H1 (cell line): ENCODE measurements at places on chromosomes 5 and 9. TPM values are rescaled to one million over a fixed set of nuclear protein-coding genes. Genes with fewer than 3 reads are reported as not detected.

DNA sequence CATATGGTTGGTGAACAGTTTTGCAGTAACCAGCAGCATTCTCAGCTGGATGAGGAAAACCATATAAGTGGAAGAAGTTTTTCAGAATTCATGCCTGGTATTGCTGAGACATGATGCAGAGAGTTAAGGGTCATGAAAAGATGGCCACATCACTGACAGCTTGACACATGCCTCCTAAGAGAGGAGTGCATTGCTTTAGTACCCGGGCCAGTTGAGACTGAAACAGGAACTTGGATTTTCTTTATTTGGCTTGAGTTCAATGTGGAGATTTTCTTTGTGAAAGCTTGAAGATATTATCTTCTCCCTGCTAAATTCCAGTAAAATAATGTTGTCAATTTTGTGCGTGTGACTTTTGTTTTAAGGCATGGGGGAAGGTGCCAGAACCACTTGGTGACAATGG is 35.8 kb downstream of the HACD4 start:
- DNase-seq, result no peak

DNA sequence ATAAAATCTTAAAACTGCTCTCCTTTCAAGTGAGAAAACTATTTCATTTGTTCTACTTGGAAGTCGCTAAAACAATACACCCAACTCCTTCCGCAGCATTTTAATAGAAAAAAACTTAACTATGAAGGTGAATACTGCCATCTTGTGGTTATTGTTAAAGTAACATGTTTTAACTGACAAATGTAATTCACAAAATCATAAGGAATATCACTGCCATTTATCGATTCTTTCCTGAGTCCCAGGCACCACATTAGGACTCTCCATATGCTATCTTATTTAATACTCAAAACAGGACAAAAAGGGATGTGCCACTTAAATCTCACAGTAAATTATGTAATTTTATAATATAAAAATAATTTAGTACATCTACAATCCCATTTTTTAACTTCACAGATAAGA is 130.5 kb upstream of the ITGA1 start:
- DNase-seq, result no peak

GRCh38 chr5:169121630-169122420 is 179.1 kb downstream of the SLIT3 start:
- DNase-seq, result no peak

GRCh38 chr9:83006378-83006777 is 56.6 kb downstream of the RASEF start:
- DNase-seq, result no peak

- DNase-seq, result no peak
Observed at GRCh38 chr5:111447099-111447498, 65.2 kb downstream of the STARD4 start.

- DNase-seq, result no peak
Observed at GRCh38 chr5:171067540-171068130, 205.8 kb downstream of the RANBP17 start.

PCAT7 gene
- 2.3 and 3.2 TPM in 2 replicates for total RNA-seq

MACIR gene
- 17.7 and 19.2 TPM in 2 replicates for total RNA-seq

DNA sequence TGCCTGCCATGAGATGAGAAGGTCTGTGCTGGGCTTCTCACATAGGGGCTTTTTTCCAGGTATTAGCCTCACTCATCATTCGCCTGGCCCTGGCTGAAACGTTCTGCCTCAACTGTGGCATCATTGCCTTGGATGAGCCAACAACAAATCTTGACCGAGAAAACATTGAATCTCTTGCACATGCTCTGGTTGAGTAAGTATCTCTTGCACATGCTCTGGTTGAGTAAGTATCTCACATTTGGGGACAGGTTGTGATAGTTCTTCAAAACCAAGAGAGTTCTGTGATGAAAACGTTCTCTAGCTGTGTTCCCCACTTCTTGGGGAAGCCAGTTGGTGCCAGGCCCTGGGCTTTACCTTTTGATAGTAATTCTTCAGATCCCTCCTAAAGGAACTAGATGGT is 17.4 kb upstream of the IL13 start:
- DNase-seq, result no peak

DNA sequence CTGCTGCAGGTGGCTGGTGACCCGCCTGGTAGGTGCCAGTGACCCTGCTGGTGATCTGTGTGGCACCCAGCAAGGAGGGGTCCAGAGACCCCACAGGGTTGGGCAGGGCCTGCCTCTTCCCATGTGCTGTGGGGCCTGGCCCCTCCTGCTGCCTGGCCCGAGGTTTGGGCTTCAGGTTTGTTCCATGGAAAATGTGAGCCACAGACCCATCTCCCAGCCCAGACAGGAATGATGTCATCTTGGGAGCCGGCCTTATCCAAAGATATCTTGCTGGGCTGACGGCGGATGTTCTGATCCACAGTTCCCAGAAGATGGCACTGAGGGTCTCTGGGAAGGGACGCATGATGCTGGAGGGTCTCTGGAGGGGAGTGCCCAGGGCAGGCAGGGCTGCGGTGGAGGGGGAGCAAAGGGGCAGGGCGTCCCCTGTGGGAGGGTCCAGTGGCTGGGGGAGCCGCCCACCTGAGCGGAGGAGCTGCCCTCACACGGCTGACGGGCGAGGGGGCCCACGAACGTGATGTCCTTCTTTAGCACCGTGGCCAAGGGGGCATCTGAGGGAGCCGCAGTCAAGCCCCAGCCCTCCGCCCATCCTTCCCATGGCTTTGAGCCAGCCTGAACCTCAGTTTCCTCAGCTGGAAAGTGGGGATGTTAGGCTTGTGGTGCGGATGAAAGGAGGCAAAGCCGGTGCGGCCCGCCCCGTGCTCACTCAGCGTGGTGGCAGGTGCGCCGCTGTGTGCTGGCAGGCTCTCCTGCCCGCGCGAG is 68.1 kb downstream of the COL5A1 start:
- no peak for DNase-seq

DNA sequence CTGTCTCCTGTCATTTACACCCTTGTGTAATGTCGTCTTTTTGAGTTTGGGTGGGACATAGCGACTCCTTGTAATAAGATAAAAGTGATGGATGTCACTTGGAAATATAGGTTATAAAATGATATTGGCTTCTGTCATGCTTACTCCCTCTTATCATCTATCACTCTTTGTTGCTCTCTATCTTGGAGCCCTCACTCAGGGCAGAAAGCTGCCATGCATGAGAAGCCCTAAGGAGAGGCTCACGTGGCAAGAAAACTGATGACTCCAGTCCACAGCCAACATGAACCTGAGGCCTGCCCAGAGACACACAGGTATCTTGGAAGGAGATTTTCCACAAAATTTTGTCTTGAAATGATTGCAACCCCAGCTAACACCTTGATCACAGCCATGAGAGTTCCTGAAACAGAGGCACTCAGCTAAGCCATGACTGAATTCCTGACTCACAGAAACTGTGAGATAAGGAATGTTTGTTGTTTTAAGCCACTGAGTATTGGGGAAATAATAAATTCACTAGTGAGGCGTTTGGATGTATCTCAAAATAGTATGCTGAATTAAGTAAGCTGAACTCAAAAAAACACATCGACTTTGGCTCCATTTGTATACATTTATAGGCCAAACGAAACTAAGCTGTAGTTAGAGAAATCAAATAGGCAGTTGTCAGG is 216.7 kb downstream of the CDH18 start:
- no peak for DNase-seq

CCDC152 gene
- 9.5 and 10.2 TPM in 2 replicates for total RNA-seq

NXNL2 gene
- total RNA-seq, result 1.9 and 2.1 TPM in 2 replicates

BBLN gene
- 63.1 and 66.4 TPM in 2 replicates for total RNA-seq

PDGFRB gene
- 13.7 and 15.9 TPM in 2 replicates for total RNA-seq

DNA sequence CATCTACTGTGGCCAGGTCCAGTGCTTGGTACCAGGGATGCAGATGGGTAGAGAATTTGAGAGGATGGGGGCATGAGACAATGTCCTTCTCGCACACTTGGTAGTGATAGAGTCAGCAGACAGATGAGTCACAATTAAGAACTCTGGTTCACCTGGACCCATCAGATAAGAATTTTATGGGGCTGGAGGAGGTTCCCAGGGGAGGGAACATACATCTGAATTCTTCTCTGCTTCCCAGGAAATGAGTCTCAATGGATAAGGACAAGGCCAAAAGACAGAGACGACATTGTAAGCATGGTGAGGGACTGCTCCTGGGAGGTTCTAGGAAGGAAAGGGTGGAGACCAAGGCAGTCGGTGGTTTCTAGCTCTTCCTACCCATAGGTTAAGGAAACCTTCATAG is 5.3 kb downstream of the SLC4A9 start:
- no peak for DNase-seq

DNA sequence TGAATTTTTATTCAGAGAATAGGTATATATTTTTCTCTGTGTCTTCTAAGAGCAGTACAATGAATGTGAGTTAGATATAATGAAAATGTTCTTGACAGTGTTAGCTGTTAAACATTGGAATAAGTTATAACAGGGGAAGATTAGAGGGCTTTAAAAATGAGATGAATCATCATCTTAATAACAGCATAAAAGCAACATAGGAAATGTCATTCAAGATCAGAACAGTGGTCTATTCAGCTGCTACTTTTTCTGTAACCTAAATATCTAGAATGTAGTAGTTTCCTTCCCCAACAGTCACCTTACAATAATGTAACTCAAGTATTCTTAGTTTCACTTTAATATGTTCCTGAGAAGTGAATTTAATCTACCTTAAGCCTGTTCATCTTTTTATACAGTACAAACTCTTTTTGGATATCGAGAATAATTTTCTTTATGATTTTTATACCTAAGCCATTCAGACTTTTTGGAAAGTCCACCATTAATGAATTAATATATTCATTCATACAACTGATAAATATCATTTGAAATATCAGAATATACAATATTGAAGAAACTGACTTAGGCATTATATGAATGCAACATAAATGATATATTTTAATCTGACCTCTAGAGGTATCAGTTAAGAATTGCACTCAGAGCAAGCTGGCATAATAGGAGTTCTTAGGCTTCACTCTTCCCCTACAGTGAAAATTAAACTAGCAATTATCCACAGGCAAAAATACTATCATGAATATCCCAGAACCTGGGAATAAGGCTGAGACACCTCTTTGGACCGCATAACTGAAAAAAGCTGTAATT is 66.1 kb upstream of the EDIL3 start:
- no peak for DNase-seq

DNA sequence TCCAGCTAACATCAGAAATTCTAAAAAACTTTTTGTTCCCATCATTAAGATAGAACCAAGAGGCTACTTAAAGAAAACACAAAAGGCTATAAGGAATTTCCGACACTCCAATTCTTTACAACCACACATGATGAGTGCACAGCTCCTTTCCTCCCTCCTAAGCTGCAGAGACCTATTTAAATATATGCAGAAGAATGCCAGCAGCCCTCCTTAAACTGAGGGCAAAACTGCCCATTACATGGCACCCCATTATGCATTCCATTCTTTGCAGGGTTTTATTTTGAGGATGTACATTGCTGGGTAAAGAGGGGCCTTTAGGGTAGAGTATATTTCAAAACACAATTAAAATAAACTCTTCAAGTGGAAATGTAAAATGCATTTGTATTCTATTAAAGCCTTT is 502.9 kb downstream of the RASEF start:
- DNase-seq, result no peak
